ENCODE measurements at places on chromosomes 6 and 20.

GRCh38 chr6:106300944-106301343 lies 24.6 kb downstream of the ATG5 start:
- no peak for DNase-seq

GRCh38 chr6:163406366-163406765 lies 8.2 kb upstream of the QKI start:
- DNase-seq = no peak

- DNase-seq = no peak
Measured at GRCh38 chr6:136429264-136430065, 120.8 kb downstream of the MAP7 start.

- DNase-seq = no peak
Measured at GRCh38 chr6:156438350-156438923, 338.7 kb upstream of the ARID1B start.

GRCh38 chr6:53938810-53939209 lies 144.0 kb downstream of the LRRC1 start:
- no peak for DNase-seq

DNA sequence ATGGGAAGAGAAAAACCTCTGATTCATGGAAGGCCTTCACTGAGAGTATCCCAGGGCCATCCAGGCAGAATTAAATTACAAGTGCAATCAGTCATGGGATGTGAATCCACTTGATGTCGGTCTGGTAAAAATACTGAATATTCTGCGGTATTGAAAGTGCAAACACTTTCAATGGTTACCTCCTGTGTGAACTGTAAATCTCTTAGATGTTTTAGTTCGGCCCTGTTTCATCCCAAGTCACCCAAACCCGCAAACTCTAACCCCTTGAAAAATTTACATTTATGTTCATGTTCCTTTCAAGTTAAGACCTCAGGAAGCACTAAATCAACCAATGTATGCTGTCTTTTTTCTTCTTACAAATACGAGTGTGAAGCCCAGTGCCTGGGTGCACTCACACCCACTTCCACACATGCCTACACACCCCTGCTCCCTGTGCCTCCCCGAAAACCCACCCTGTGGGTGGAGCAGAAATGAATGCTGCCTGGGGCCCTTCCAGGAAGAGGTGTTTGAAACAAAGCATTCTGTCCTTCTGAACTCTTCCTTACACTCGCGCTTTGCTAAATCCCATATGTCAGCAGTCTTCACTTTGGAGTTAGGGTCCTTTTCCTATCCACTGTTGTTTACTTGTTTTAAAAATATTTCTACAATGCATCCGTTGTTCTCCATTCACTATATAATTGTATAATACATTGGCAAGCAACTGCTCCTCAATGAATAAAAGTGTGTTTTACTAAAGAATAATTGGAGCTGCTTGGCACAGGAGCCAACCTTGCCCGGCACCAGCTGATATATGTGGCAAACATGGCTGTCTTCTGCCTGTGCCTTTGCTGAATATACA lies 62.7 kb downstream of the FYN start:
- no peak for DNase-seq

DNA sequence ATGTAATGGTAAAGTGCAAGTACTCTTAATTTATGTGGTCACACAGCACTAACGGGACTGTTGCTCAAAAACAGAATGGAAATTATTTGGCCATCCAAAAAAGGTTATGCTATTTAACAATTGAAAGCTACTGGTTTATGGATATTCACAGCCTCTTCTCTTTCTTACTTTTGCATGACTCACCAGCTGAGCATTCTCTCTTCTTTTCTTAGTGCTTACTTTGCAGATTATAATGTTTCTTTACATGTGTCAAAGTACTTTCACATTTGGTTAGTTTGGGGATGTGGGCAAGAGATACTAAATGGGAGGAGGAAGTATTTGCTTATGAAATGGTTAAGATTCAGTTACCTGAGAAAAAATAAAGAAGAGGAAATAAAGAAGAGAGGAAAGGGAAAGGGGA lies 610.5 kb downstream of the HTR1B start:
- no peak for DNase-seq

- DNase-seq = no peak
Measured at GRCh38 chr6:119090256-119090655, 11.8 kb upstream of the FAM184A start.

GRCh38 chr6:20135677-20136268 lies 76.5 kb downstream of the MBOAT1 start:
- no peak for DNase-seq

- no peak for DNase-seq
Measured at GRCh38 chr6:16049168-16049567, 79.7 kb upstream of the MYLIP start.

- no peak for DNase-seq
Measured at GRCh38 chr6:170193326-170193821, 97.5 kb downstream of the DLL1 start.

- peak; percentile 24 for DNase-seq
Measured at GRCh38 chr6:22956029-22956681, 386.8 kb downstream of the HDGFL1 start.

GRCh38 chr6:33769248-33769821 lies 19.6 kb downstream of the LEMD2 start:
- no peak for DNase-seq

- no peak for DNase-seq
Measured at GRCh38 chr20:63497946-63498935, 642 bp downstream of the EEF1A2 start.

DNA sequence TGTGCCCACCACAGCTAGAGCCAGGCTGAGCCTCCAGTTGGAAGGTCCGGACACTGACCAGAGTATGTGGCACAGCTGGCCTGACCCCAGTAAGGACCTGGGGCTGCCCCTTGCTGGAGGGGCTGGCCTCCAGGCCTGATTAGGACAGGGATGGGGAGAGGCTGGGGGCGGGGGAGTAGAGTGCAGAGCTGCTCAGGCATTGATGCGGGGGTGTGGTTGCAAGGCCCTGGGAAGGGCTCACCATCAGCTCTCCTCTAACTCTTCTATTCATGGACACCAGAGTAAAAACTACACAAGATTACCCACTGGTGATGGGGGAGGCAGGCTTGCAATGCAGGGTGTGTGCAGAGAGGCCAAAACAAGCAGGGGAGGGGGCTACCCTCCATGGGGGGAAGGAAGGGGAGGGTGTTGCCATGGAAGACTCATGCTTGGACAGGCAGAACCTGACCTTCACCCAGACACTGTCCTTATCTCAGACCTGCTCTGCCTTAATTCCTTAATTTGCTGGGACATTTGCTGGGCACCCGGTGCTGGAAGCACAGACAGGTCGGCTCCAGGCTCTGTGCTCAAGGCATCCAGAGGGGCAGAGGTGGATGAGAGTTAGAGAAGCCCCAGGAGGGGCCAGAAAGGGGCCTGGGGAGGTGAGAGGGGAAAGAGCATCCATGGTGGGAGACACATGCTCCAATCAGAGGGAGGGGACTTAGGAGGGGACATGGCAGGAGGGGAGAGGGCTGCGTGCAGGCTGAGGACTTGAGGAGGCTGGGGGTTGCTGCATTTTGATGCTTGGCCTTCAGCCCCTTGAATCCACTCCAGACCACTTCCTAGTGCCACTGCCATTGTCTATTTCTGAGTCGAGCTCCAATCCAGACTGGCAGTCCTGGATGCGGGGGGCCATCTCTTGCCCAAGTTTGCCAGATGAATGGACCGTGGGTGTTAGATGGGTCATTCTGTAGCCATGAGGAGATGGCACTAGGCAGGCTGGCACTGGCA lies 7.6 kb upstream of the EMILIN3 start:
- no peak for DNase-seq

GRCh38 chr20:44837946-44838345 lies 27.6 kb upstream of the RIMS4 start:
- peak; percentile 45 for DNase-seq

DNA sequence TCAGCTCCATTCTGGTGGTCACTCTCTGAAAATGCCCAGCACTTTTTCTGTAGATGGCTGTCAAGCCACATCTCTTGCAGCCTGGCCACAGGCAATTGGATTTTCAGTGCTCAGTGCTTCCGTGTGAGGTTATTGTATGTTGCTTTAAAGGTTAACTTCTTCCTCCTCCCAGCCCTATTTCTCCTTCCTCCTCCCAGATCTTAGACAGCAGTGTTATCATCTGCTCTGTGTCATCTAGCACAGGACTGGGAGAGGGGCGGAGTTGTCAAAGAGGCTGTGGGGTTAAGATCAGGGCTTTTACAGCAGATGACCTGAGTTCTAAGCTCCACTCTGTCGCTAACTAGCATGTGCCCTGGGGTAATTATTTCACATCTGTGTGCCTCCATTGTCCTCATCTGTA lies 129.0 kb downstream of the PHACTR3 start:
- DNase-seq = no peak

- no peak for DNase-seq
Measured at GRCh38 chr6:51166914-51167313, 348.2 kb downstream of the TFAP2B start.

- peak; percentile 47 for DNase-seq
Measured at GRCh38 chr6:111030008-111031007, 48.5 kb downstream of the RPF2 start.

All from right hindlimb (tissue), 1 donor.